ENCODE measurements at places on chromosomes 5 and 9. TPM values are rescaled to one million over a fixed set of nuclear protein-coding genes. Genes with fewer than 3 reads are reported as not detected.

The PCDHB9 gene
- 2.8 TPM for polyA plus RNA-seq

GRCh38 chr5:14684757-14685156, 20.2 kb downstream of the OTULIN start:
- no peak for DNase-seq

DNA sequence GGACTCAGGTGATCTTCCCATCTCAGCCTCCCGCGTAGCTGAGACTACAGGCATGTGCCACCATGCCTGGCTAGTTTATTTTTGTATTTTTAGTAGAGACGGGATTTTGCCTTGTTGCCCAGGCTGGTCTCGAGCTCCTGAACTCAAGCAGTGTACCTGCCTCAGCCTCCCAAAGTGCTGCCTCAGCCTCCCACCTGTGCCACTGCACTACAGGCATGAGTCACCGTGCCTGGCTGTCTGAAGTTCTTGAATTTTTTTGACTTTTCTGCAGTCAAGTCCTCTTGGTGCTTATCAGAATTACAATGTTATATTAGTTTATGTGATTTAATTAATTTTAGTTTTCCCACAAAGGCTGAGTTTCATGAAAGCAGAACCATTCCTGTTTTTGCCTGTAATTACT, 9.8 kb downstream of the SPIN1 start:
- DNase-seq, result no peak

- no peak for DNase-seq
Observed at GRCh38 chr5:146681585-146682105, 165.7 kb upstream of the GPR151 start.

The F2RL2 gene
- polyA plus RNA-seq, result 1.0 TPM

The ADAMTSL2 gene
- polyA plus RNA-seq, result 2.3 TPM

DNA sequence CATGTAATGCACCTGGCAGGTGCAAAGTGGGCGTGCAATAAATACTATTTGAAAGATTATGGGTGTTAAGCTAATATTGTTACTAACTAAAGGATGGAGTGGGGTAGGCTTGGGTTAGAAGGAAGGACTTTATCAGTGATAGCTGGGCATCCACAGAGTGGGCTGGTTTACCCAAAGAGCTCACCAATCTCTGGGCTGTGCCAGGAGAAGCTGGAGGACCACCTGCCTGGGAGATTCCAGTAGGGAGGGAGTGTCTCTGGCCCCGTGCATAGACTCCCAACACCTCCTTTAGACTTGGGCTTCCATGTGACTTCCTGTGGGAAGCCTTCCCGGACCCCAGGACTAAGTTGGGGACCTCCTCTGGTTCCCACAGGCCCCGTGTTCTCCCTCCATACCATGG, 5.6 kb upstream of the URM1 start:
- no peak for DNase-seq

DNA sequence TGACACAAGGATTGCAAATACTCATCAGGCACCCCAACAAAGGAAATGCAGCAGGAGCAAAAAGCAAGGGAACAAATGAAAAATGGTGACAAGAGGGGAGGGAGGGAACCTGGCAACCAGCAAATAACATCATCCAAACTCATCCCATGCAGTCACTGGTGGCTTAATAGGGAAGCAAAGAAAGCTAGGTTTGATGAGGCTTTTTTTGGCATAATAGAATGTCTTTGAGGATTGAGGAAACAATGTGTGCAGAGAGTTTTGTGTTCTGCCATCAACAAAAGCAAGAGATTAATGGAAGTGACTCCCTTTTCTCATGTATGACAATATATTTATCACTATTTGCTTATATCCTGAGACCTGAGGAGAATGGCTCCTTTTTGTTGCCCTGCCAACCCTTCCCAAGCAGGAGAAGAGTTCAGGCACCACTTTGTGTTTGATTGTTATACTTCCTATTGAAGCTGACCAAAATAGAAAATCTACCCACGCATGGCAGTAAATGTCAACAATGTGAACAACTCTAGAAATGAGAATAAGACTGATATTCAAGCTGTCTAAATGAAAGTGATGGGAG, 375.7 kb downstream of the CAAP1 start:
- DNase-seq, result no peak

DNA sequence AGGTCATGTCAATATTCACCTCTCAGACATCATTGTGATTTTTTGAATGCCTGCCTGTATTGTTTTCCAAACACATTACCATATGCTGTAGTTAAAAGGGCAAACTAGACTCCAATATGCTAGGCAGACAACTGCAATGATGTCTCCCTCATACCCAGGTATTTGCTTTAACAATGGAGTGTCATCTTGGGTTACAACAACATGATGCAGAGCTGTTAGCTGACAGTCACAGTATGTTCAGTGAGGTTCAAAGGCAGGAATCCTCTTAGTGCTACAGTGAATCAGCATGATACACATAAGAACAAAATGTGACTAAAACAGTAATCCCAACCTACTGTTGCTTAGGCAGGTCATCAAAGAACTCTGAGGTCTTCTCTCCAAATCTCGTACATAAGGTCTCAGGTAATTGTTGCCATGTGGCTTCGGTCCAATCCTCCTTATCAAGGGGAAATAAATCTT, 24.0 kb downstream of the OR1J1 start:
- DNase-seq, result no peak

DNA sequence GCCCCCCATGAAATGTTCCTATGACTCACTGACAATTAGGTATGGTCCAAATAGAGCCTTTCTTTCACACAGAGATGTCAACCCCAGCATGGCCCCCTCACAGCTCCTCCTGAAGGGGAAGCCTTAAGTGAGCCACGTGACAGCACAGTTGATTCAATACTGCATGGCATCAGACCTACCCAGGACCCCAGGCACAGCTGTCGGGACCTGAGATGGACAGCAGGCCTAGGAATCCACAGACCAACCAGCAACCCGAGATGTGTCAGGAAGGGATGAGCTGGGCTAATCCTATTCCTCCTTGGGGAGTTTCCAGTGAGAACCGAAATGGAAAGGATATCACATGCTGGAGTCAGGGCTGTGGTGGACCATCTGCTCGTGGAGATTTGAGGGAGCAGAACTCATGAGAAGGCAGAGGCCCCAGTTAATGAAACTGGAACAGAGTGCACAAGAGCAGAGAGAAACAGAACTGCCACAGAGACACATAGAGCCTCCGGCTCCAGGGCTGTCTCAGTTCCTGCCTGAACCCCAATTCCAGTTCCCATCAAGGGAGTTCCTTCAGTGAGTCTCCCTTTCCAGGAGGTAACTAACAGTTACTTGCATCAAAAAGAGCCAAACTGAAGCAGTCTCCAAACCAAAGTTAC, 42.1 kb upstream of the SMIM23 start:
- DNase-seq, result peak; percentile 61

DNA sequence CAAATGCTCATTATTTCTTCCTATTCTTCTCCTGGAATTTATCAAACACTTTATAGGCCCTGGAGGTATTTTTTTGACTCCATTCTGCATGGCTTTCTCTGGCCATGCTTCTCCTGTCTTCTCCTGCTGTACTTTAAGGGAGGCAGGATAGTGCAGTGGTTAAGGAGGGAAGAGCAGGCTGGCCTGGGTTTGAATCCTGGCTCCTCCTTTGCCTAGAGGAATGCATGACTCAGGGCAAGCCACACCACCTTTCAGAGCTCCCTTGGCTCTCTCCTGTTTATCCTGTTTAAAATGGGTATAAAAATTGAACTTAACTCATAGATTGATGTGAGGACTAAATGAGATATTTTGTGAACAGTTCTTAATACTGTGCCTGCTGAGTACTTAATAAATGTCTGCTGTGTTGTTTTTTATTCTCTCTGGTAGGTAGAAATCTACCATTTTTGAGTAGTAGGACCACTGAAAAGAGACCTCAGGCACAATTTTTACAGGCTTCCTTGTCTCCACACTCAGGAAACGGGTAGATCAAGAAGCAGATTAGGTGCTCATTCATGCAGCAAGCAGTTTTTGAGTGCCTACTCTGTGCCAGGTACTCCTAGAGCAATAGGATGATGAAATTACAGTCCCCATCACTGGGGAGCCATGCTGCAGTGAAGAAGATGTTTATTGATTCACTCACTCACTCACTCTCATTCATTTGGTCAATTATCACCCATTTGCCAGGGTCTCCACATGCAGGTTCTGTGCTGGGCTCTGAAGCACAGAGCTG, 32.7 kb upstream of the ARAP3 start:
- DNase-seq, result no peak

The GCNT4 gene
- polyA plus RNA-seq, result not detected

- peak; percentile 4 for DNase-seq
Observed at GRCh38 chr9:26781906-26782305, 110.7 kb downstream of the CAAP1 start.

GRCh38 chr9:116899337-116900006, 212.4 kb downstream of the TRIM32 start:
- no peak for DNase-seq

GRCh38 chr9:127219520-127219919, 45.1 kb upstream of the GARNL3 start:
- DNase-seq, result peak; percentile 69

The SNCAIP gene
- 8.9 TPM for polyA plus RNA-seq

The TMEFF1 gene
- 1.7 TPM for polyA plus RNA-seq

DNA sequence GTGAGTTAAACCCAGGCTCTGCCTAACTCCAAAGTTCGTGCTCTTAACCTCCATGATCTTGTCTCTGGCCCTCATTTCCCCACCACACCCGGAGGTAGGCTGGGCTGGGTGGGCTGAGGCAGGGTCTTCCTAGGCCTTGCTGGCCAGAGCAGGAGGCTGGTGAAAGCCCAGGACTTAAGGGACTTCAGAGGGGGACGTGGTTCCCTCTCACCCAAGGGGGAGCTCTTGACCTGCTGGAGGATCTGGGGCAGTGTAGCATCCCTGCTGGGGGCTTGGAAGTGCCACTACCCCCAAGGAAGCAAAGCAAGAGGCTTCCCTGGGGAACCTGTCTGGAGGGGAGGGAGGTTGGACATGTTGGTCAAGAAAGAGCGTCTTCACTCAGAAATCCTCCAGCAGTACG, 14.7 kb downstream of the PITX1 start:
- DNase-seq, result no peak

GRCh38 chr9:16526380-16526779, 344.1 kb downstream of the BNC2 start:
- no peak for DNase-seq

- no peak for DNase-seq
Observed at GRCh38 chr9:111250875-111251842, 78.9 kb downstream of the OR2K2 start.

GRCh38 chr9:88090151-88090581, 48.1 kb downstream of the SPATA31C2 start:
- no peak for DNase-seq

- no peak for DNase-seq
Observed at GRCh38 chr9:13718539-13718938, 439.0 kb upstream of the MPDZ start.

DNA sequence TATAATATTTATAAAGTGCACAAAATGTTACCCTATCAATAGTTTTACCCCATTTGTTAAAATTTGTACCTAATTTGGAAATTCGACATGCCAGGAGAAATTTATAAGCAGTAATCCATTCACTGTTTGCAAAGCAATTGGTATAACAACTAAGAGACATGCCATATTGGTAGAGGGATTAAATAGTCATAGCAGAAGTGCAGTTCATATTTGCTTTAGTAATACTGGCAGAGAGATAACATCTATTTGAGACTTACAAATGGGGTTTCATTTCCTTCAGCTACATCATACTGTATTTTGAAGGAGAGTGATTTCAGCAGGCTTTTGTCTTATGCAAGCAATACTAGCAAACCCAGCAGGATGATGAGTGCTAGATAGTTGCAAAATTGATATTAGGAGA, 610.4 kb upstream of the CDH10 start:
- no peak for DNase-seq

DNA sequence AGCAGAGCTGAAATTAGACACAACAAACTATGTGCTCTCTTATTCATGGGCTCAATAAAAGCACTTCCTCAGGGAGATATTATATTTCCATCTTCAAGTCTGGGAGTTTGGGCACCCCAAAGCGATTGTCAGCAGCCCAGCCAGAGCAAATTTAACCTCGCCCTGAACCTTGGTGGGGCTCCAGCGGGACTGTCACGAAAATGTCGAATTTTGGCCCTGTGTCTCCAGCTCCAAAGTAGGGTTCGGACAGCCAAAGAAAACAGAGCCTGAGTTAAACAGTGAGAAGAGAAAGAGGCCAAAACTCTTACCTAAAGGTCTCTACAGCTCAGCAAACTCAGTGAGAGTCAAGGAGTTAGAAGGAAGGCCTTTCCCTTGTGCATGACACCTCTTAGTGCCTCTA, 432.9 kb downstream of the SPATA31D1 start:
- peak; percentile 64 for DNase-seq

The PLPP7 gene
- 39.1 TPM for polyA plus RNA-seq

The CLIC3 gene
- polyA plus RNA-seq, result 8.4 TPM
